ENCODE measurements at places on chromosomes 7 and 10. TPM values are rescaled to one million over a fixed set of nuclear protein-coding genes. Genes with fewer than 3 reads are reported as not detected.
A peak's percentile ranks its signal among the peaks of the same experiment; 100 is the strongest.

Gene METTL27
- 14.4 TPM for total RNA-seq

Gene EGR2
- total RNA-seq = 5.7 TPM

GRCh38 chr7:107594961-107595737, 15.1 kb downstream of the BCAP29 start:
- DNase-seq = no peak

- DNase-seq = peak; percentile 96
Measured at GRCh38 chr10:42638055-42638820, at the start of gene ZNF33B. Gene ZNF33B (minus strand): TSS chr10:42638570. CDS start chr10:42636928, 1,642 bp downstream.

DNA sequence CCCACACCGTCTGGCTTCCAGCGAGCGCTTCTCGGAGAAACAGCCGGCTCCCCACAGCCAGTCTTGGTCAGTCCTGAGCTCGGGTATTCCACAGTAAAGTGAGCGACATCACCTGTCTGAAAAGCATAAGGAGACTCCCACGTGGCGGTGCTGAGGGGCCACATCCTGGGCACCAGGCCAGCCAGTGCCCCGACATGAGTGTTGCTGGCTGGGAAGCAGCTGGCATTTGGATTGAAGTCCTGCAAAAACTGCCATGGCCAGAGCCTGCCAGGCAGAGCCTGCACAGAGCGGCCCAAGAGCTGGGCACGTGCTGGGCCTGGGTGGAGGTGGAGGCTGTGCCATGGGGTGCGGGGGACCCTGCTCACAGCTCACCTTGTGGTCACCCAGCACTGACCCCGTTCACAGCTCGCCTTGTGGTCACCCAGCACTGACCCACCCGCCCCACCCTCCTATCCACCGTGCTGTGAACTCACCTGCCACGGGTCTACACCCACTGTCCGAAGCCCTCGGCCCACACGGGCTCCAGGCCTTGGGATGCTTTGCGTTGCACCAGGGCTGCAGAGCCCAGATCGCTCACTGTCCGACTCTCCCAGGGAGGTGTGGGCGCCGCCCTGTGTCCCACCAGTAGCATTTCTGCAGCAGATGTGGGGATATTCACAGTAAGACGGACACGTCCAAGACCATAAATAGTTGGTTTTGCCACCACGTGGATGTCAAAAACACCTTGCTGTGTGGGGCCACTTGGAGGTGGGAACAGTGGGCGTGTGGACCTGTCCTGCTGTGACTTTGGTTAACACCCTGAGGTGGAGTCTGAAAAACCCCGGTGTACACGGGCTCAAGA, 48.8 kb downstream of the PITRM1 start:
- DNase-seq = no peak

- DNase-seq = no peak
Measured at GRCh38 chr7:3280946-3281656, 20.0 kb upstream of the SDK1 start.

- no peak for DNase-seq
Measured at GRCh38 chr7:151146761-151147160, 20.7 kb downstream of the GBX1 start.

GRCh38 chr10:93315246-93315645, 166.9 kb downstream of the MYOF start:
- DNase-seq = no peak

GRCh38 chr7:158066085-158066484, 521.5 kb downstream of the PTPRN2 start:
- no peak for DNase-seq

Measured in ureter (tissue), 1 donor.